ENCODE measurements at places on chromosomes 11 and 22. TPM values are rescaled to one million over a fixed set of nuclear protein-coding genes. Genes with fewer than 3 reads are reported as not detected.

Gene MMP12
- total RNA-seq: not detected

- DNase-seq: no peak
- H3K27me3 ChIP-seq: no peaks in the 10 kb centered on the region
- no peak overlapping the region for H3K4me3 ChIP-seq
Measured at GRCh38 chr11:134181707-134182106, 42.1 kb downstream of the NCAPD3 start.

GRCh38 chr11:61702701-61703312 is 22.6 kb downstream of the DAGLA start:
- H3K4me1 ChIP-seq: peaks cover 16% of the 10 kb centered on the region
- peak overlapping the region; percentile 21 for H3K4me3 ChIP-seq
- H3K27me3 ChIP-seq: no peaks in the 10 kb centered on the region
- H3K27ac ChIP-seq: no peak overlapping the region
- H3K36me3 ChIP-seq: no peaks in the 10 kb centered on the region

- H3K4me3 ChIP-seq: peak overlapping the region; percentile 96
- peak overlapping the region; percentile 74 for H3K27ac ChIP-seq
- H3K4me1 ChIP-seq: peaks cover 88% of the 10 kb centered on the region
- peaks cover 3% of the 10 kb centered on the region for H3K36me3 ChIP-seq
- no peaks in the 10 kb centered on the region for H3K27me3 ChIP-seq
Measured at GRCh38 chr22:26674211-26675190, 17.1 kb downstream of the MIAT start.

DNA sequence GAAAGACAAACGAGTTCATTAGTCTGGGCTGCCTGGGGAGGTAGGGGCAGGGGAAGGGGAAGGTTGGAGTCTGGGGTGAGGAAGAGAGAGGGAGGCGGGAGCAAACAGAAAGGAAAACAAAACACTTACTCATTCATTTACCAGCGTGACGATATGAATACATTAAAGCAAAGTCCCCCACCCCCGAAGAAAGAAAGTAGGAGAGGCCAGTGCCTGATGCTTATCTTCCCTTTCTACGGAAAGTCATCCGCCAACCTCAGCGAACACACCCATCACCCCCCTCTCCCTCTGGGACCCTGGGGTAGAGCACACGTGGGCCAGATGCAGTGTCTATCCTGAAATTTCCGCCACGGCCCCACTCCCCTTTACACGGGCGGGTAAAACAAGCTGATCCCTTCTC is 13.7 kb downstream of the ABCC8 start:
- no peaks in the 10 kb centered on the region for H3K36me3 ChIP-seq
- no peaks in the 10 kb centered on the region for H3K27me3 ChIP-seq
- DNase-seq: no peak

DNA sequence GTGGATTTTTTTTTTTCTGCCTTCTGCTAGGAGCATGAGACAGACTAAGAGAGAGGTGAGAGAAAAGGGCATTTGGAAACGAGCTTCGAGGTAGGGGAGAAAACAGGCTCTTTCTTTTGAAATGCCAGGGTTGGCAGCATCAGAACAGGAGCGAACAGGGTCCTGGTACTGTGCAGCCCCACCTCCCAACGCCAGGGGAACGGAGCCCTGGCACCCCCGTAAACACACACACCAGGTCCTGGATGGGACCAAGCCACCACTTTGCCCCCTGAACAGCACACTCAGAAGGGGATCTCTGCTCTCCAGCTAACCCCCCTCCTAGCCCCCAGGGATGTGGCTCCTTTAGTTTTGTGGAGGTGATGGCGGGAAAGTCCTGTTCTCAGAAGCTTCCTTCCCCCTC is 127.1 kb downstream of the CTTN start:
- peaks cover 20% of the 10 kb centered on the region for H3K27me3 ChIP-seq
- DNase-seq: no peak
- no peak overlapping the region for H3K4me3 ChIP-seq
- no peaks in the 10 kb centered on the region for H3K4me1 ChIP-seq
- no peak overlapping the region for H3K27ac ChIP-seq
- no peaks in the 10 kb centered on the region for H3K36me3 ChIP-seq

Data from activated T-cell treated with anti-CD3 and anti-CD28 coated beads, Interleukin-2, amount 50 U/mL, for 72 hours (primary cell).